Renal cortex interstitium (tissue), 15 donors: ENCODE measurements at places on chromosomes 3 and 15.

DNA sequence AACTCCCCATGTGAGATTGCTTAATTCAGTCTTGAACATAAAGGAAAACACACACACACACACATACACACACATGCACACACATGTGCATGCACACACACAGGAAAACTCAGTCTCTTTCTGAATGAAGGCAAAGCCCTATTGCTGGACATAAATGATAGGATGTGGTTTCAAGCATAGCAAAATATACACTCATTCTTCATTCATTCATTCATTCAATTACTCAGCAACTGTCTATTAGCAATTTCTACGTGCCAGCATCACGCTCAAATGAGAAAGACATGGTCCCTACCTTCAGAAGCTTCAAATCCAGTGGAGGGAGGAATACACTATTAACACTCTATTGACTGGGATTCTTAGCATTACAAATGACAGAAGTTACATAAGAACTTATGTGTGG, 41.8 kb upstream of the UBE2E2 start:
- DNase-seq: no peak

DNA sequence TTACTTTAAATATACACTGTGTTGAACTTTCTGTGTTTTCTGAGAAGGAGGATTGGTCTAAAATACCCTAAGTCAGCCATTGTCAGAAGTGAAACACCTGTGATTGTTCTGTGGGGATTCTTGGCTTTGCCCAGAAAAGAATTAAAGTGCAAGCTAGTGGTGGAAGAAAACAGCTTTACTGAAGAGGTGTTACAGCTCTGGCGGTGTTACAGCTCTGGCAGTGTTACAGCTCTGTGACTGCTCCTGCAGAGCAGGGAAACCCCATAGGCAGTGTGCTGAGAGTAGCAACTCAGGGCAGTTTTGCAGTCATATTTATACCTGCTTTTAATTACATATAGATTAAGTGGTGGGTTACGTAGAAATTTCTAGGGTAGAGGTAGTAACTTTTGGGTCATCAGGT, 66.6 kb downstream of the C3orf20 start:
- DNase-seq: no peak

GRCh38 chr3:89682556-89682955, 575.1 kb downstream of the EPHA3 start:
- no peak for DNase-seq

DNA sequence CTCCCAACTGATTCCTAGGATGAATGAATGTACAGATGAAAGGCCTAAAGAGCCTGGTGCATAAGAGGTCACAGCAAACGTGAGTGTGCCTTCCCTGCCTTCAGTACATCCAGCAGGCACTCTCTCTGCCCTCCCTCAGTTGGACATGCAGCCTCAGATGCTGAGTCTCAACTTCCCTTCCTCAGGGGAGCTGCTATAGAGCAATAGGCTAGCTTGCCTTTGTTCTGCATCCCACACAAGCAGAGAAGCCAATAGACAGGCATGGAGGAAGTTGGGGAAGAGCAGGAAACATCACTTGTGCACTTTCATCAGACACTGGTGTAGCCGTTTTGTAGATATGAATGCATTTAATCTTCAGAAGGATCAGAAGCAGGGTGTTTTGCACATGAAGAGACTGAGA, 147.5 kb upstream of the THBS1 start:
- no peak for DNase-seq

- DNase-seq: no peak
These were observed 11.3 kb downstream of the RAB8B start for GRCh38 chr15:63200464-63201249.
